Smooth muscle cell of bladder (primary cell): ENCODE measurements at places on chromosomes 2 and 18. TPM values are rescaled to one million over a fixed set of nuclear protein-coding genes. Genes with fewer than 3 reads are reported as not detected.

Gene SPDYA
- total RNA-seq: 0.71 and 1.4 TPM in 2 replicates

Gene DUSP2
- 0.28 and 1.8 TPM in 2 replicates for total RNA-seq

Gene KLHL30
- total RNA-seq: 0.46 and 0.57 TPM in 2 replicates

Gene MARCHF4
- 0.28 and 0.37 TPM in 2 replicates for total RNA-seq

Gene CAPN10
- total RNA-seq: 20.1 TPM in 2 replicates
